AG09319 (cell line): ENCODE measurements at places on chromosomes 11 and 22.

- DNase-seq: no peak
These were observed 6.9 kb upstream of the SHISAL1 start for GRCh38 chr22:44319685-44320084.

DNA sequence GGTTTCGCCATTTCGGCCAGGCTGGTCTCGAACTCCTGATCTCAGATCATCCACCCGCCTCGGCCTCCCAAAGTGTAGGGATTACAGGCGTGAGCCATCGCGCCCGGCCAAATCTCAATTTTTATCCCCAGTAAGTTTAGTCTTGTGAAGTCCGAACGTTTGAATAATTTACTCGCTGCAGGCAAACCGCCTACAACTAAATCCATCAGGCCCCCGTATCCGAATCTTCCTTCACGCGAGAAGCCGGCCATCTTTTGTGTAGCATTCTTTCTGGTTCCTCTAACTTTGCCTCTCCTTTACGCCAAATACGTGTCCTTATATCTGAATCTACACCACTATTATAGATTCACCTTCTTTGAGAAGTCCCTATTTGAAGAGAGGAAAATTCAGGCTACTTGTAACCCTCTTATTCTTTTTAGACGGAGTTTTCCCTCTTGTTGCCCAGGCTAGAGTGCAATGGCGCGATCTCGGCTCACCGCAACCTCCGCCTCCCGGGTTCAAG, 581 bp upstream of the EIF3L start:
- DNase-seq: no peak

GRCh38 chr11:15346907-15347306, 232.2 kb downstream of the INSC start:
- no peak for DNase-seq

- DNase-seq: no peak
These were observed 9.8 kb upstream of the FUT4 start for GRCh38 chr11:94533696-94534630.

DNA sequence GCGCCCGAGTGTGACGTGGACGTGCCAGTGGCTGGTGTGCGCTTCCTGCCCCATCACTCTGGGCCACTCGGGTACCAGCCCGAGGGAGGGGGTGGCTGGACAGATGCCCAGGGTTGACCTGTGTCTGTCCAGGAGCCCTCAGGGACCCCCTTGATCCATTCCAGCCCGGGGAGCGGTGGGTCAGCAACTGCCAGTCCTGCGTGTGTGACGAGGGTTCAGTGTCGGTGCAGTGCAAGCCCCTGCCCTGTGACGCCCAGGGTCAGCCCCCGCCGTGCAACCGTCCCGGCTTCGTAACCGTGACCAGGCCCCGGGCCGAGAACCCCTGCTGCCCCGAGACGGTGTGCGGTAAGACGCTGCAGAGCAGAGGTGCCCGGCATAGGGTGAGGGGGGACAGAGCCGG, 34.5 kb downstream of the MUC5B start:
- DNase-seq: no peak

DNA sequence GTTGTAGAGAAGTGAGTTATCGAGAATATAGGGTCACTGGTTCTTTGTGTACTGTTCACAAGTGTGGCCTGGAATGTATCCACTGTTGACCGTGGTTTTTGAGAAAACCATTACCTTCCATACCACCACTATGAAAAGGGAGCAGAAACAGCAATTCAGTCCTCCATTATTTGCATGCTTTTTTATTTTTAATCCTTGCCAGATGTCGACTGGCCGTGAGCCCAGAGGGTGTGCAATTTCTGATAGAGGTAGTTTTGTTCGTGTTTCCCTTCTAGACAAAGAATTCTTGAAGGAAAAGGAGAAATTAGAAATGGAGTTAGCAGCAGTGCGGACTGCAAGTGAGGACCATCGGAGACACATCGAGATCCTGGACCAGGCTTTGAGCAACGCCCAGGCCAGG, 81.7 kb downstream of the AMOTL1 start:
- peak; percentile 12 for DNase-seq

DNA sequence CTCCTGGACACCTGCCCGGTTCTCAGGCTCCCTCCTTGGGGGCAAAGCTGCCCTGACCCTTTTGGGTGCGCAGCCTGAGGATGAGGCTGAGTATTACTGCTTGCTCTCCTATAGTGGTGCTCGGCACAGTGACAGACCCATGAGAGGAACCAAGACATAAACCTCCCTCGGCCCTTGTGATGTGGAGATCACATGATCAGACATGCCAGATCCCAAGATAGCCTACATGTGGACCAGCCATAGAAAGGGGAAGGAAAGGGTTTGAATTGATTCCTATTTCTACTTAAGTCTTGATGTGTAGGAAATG, 125.3 kb downstream of the VPREB1 start:
- DNase-seq: no peak

GRCh38 chr11:61061081-61061826, 41.0 kb upstream of the CD5 start:
- no peak for DNase-seq

DNA sequence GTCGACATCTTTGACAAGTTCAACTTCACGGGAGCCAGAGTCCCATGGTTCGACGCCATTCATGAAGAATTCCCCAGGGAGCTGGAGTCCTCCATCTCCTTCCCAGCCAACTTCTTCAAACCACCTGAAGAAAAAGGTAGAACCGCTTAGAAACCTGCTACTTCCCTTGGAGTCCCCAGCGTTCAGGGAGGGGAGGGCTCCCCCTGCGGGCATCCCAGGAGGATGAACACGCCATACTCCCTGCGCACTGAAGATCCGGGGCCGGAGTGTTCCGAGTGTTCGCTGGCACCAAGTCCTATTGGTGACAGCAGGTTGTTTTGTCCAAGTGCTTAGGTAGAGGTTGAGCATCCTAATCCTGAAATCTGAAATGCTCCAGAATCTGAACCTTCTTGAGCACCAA, 51.7 kb upstream of the PRODH start:
- DNase-seq: no peak

DNA sequence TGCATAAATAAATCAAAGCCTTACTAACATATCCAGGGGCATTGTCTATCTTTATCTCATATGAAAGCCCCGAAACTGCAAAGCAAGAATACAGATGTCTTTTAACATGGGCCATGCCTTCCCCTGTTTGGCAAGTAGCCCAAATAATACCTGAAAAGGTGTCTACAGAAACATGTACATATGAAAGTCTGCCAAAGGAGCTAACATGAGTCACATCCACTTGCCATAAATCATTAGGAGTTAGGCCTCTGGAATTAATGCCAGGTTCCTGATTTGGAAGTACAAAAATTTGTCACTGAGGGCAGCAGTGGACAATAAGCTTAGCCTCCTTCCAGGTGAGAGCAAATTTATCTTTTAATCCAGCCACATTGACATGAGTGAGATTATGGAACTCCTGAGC, 85.5 kb upstream of the PGR start:
- no peak for DNase-seq

- no peak for DNase-seq
These were observed 26.7 kb downstream of the OR6Q1 start for GRCh38 chr11:58057481-58057880.

DNA sequence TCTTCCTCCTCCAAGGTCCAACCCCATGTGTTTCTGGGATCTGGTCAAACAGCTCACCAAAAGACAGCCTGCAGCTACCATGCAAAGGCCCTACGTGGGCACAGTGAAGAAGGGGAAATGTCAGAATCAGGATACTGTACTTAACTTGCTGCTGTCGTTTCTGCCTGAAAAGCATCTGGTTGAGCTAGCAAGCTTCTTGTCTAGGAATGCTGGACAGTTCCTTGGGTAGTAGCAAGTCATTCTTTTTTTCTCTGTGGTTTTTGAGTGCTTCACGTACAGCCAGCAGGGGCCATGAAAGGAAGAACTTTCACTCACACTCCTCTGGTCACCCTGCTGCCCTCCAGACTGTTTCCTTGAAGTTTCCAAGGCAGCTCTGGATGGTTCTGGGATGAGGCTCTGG, 24.7 kb downstream of the RCOR2 start:
- DNase-seq: no peak

DNA sequence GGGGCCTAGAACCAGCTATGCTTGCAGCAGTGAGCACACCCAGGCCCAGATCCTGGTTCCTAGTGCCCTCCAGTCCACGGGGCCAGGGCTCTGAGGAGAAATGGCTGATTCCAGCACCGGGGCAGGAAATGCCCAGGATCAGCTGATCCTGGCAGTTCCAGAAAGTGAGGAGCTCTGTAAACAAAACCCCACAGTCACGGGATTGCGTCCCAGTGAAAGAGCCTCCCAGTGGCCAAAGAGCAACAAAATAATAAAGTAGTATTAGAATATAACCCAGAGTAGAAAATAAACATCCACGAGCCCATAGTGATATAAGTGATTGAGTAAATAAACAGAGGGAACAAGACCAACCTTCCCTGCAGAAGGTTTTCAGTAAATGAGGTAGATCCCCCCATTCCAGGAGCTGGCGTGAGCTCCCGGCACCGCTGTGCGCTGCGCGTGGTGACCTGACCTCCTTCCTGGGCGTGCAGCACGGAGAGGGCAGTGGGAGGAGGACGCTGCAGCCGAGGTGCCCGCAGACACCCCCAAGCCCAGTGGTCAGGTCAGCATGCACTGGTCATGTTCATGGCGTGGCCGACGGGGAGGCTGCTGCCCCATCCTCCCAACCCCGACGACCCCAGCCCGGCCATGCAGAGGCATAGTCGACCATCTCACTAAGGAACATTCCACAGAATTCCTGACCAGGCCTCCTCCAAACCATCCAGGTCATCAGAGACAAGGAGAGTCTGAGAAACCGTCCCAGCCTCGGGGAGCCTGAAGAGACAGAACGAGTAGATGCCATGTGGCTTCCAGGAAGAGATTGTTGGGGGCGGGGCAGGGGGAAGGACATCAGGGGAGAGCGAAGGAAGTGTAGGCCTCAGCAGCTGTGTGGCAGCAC, 19.8 kb downstream of the PTDSS2 start:
- DNase-seq: peak; percentile 55

DNA sequence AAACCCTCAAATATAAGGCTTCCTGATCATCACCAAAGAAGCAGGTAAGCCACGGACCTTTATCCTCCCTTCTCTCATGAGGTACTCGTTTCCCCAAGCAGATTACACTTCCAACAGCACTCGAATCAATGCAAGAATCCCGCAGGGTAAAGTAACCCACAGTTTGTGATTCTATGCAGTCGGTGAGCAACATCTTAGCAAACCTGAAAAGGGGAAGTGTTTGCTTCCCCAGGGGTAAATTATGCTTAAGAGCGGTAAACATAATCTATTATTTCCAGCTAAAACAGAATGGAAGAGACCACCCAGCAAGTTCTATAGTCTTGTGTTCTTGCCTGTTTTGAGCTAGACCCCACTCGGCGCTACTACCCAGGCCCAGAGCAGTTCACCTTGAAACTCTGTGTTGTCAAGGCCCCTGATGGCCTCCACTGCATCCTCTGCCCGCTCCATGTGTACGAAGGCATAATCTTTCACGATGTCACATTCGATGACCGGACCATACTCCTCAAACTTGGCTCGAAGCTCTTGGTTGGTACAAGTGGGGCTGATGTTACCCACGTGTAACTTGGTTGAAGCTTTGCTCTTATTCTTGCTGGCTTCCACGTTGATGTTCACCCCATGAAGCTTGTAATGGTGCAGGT, 1.3 kb downstream of the RBM4B start:
- no peak for DNase-seq

GRCh38 chr11:3221408-3222002, 2.9 kb upstream of the MRGPRG start:
- no peak for DNase-seq

GRCh38 chr22:49012712-49013395, 814.8 kb downstream of the BRD1 start:
- DNase-seq: no peak

- DNase-seq: no peak
These were observed 50.7 kb downstream of the TSPAN18 start for GRCh38 chr11:44777209-44778194.

GRCh38 chr22:28246397-28246796, 327.3 kb upstream of the PITPNB start:
- no peak for DNase-seq

- DNase-seq: no peak
These were observed 341.6 kb downstream of the MN1 start for GRCh38 chr22:27459999-27460398.

GRCh38 chr22:45686836-45687235, 15.2 kb downstream of the ATXN10 start:
- no peak for DNase-seq

- no peak for DNase-seq
These were observed 934.9 kb downstream of the BRD1 start for GRCh38 chr22:48892578-48893287.

GRCh38 chr11:4577761-4578160, 3.8 kb upstream of the OR52I2 start:
- no peak for DNase-seq

DNA sequence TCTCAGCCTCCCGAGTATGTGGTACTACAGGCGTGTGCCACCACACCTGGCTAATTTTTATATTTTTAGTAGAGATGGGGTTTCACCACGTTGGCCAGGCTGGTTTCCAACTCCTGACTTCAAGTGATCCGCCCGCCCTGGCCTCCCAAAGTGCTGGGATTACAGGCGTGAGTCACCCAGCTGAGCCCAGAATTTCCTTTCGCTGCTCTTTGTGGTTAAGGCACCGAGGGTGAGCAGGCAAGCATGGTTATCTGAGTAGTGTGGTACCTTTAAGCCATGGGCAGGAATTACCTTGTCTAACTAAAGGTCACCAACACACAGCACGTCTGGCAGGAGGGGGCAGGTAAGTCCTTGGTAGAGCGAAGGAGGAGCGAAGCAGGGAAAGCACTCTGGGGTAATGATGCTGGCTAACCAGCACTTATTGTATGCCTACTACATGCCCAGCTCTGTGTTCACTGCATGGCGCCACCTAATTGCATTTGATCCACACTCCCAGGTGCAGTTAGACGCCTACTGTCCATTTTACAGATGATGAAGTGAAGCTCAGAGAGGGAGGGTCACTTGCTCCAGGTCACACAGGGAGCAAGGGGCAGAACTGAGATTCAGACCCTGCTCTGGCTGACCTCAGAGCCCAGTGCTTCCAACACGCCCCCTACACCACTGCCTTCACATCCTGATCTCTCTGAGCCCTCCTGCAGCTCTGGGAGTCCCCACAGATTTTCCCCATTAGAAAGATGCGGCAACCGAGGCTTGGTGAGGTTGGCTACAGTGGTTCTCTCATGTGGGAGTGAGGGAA, 45.7 kb downstream of the TRIOBP start:
- DNase-seq: peak; percentile 64

- no peak for DNase-seq
These were observed 62.2 kb downstream of the BCR start for GRCh38 chr22:23242473-23243001.

GRCh38 chr11:25094085-25094802, 597.4 kb downstream of the LUZP2 start:
- DNase-seq: no peak

- peak; percentile 5 for DNase-seq
These were observed 71.4 kb upstream of the MPEG1 start for GRCh38 chr11:59283825-59284772.

- no peak for DNase-seq
These were observed 1437.8 kb downstream of the BRD1 start for GRCh38 chr22:48389916-48390315.
